Right ventricle myocardium inferior (tissue), 1 donor: ENCODE measurements at places on chromosomes 2 and 18.

GRCh38 chr2:2061091-2061696 lies 269.9 kb downstream of the MYT1L start:
- DNase-seq = no peak

DNA sequence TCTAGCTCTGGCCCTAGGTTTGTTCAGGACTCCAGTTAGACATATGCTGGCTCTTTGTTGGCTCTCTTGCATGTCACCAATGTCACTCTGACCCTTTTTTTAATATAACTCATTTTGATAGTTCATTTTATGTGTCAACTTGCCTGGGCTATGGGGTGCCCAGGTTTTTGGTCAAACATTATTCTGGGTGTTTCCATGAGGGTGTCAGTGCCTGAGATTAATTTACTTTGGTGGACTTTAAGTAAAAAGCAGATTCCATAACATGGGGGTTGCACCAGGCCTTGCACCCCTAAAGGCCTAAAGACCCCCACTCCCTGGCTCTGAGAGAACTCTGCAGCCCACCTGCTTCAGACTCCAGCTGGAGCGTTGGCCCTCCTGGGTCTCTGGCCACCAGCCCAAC lies 48.1 kb upstream of the SNTG2 start:
- DNase-seq = no peak

- DNase-seq = no peak
These were observed 104.3 kb downstream of the PLB1 start for GRCh38 chr2:28600181-28600580.

DNA sequence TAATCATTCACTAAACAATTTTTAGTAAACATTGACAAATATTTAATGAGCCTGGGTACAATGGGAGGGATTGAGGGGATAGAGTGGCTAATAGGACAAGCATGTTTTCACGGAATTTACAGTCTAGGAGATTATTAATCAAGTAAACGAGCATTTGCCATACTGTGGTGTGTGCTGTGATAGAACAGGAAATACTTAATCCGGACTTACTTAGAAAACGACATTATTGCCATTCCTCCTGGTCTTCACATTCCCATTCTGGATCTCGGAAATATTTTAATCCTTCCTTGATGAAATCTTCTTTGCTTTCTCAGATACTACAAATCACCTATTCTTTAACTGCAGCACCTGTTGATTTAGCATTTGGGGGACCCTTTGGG lies 905 bp downstream of the TTLL4 start:
- DNase-seq = no peak

DNA sequence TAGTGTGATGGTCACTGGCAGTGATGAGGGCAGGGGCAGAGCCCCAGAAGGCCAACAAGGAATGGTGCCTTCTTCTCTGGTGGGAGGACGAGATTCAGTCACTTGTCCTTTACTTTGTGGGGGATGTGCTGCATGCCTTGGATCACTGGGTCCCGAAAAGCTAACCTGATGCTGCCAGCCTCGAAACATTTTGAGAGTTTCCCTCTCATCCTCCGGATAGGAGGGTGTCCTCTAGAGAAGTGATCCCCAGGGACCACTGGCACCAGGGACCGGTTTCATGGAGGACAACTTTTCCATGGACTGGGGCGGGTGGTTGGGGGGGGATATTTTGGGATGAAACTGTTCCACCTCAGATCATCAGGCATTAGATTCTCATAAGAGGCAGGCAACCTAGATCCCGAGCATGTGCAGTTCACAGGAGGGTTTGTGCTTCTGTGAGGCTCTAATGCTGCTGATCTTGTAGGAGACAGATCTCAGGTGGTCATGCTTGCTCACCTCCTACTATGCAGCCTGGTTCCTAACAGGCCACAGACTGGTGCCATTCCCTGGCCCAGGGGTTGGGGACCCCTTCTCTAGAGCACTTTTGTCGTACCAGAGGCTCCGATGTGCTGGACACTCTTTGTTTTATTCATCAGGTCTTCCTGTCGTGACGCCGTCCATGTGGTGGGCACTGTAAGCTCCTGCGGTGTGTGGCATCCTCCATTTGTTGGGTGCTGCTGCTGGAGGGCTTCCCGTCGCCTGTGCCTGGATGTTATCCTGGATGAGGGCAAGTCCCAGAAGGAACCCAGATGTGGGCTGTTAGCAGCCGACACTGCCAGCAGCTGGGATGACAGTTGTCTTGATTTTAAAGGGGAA lies 68.5 kb upstream of the HDAC4 start:
- peak; percentile 51 for DNase-seq

GRCh38 chr2:161036926-161037325 lies 123.3 kb upstream of the TANK start:
- no peak for DNase-seq

DNA sequence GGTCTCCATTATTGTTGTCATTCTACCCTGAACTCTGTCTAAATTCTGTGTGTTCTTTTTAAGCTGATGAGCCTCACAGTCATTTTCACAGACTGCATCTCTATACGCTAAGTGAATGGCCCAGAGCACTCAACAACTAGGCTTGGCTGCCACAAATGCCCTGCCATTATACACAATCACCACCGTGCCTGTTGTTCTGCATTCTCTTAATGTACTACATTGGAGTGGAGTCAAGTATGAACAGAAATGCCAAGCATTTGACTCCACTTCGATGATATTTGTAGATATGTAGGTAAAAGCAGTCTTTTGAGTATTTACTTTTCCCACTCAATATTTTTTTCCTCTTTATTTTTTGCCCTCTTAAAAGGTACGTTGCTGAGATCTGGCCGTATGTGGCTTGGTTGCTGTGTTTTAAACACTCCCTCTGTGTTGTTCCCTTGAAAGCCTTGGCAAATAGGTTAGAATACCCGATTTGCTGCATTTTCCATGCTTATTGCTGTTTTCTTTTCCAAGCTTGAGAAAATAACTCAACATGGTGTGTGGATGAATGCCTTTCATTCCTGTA lies 36.2 kb upstream of the TMEFF2 start:
- no peak for DNase-seq

- no peak for DNase-seq
These were observed 155.5 kb upstream of the CAVIN2 start for GRCh38 chr2:192002418-192002817.

GRCh38 chr2:54942373-54942772 lies 107.9 kb downstream of the RTN4 start:
- no peak for DNase-seq

DNA sequence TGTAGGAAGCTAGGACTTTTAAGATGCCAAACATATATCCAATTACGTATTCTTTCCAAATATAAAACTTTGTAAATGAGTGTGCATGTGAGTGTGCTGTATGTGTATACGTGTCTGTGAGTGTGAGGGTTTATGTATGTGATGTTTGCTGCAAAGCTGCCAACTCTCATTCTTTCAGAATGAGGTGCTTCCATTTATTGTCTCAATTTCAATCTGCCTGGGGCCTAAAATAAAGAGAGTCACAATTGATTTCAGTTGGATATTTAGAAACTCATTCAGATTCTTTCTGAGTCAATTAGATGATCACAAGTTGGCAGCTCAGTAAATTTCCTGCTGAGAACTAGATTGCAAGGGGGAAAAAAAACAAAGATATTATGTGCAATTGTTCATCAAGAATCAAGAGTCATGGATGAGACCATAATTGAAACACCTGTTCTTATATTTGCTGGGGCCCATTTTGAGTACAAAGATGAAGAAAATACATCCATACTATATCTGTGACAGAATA lies 621.2 kb upstream of the ACVR2A start:
- DNase-seq = no peak

- DNase-seq = no peak
These were observed 119.1 kb downstream of the BAZ2B start for GRCh38 chr2:159497256-159497655.

DNA sequence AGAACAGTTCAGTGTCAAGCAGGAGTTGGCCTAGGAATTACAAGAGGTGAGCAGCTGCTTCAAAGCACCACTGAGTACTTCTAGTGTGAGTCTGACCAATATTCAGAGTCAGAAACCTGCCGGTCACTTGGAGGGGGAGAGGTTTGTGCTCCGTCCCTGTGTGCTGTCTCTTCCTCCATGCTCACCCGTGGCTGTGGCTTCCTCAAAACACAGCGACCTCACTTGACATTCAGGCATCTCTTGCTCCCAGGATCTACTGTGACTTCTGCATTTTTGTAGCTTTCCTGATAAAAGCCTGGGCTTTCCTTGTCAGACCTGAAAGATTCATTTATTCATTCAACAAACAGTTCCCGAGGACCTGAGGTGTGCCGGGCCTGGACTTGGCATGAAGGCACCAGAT lies 32.9 kb downstream of the TPRKB start:
- no peak for DNase-seq

DNA sequence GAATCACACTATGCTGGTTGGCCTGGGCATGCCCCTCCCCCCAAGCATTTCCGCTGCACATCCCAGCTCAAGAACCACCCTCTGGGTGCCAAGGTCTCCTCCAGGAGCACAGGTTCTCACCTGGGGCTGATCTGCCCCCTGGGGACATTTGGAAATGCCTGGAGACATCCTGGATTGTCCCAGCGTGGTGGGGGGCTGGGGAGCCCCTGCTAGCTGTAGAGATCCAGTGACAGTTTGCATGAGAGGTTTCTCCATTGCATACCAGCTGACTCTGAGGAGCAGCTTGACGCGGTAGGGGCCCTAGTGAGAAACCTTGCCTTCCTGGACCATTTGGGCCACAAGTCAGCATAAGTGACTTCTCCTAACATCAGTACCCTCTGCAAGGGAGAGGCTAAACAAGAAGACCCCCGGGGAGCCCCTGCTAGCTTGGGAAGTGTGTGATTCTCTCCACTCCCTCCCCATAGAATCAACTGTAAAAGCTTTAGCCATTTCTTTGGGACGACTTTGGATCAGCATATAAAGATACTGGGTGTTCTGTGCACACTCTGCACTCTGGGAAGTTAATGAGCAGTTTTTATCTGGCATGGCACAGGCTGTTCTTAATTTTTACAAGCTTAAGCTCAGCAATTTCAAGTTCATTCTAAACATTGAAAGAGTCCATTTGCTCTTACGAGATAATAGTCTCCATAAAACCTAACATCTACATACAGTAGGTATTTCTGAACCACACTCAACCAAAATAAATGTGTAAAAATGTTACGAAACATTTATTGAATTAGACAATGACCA lies 94.1 kb downstream of the GBX2 start:
- no peak for DNase-seq

- no peak for DNase-seq
These were observed 40.6 kb upstream of the HDAC4 start for GRCh38 chr2:239441261-239442078.

- DNase-seq = no peak
These were observed 265.5 kb upstream of the PARD3B start for GRCh38 chr2:204279819-204280218.

GRCh38 chr18:12883372-12883683 lies 709 bp downstream of the PTPN2 start:
- no peak for DNase-seq

DNA sequence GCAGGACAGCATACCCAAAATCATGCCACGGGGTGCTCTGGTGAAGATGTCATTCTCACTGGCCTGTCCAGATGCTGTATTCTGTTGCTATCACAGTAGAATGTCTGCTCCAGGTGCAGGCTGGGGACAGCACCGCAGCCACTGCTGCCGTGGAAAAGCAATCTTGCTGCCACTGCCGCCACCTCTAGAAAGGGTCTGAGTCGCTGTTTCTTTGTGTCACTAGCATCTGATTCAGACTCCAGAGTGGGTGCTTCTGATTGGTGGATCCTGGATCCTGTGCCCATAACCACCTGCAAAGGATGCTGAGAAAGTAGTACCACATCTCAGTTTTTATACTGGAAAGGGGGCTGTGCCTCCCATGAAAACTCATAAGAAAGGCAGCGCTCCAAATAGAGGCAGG lies 45.3 kb upstream of the CTLA4 start:
- DNase-seq = no peak

DNA sequence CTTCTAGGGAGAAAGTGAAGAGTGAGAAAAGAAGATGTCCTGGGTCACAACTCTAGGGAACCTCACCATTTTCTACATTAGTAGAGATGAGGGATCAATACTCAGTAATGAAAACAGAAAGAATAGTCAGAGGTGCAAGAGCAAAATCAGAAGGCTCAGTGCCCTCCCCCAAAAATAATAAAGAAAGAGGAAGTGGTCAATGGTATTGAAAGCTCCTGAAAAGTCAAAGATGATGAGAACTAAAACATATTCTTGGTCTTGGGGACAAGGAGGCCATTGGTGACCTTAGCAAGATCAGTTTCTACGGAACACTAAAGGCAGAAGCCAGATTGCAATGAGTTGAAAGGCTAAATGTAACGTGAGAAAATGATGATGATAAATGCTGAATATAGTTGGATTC lies 24.5 kb upstream of the MYO1B start:
- DNase-seq = no peak

DNA sequence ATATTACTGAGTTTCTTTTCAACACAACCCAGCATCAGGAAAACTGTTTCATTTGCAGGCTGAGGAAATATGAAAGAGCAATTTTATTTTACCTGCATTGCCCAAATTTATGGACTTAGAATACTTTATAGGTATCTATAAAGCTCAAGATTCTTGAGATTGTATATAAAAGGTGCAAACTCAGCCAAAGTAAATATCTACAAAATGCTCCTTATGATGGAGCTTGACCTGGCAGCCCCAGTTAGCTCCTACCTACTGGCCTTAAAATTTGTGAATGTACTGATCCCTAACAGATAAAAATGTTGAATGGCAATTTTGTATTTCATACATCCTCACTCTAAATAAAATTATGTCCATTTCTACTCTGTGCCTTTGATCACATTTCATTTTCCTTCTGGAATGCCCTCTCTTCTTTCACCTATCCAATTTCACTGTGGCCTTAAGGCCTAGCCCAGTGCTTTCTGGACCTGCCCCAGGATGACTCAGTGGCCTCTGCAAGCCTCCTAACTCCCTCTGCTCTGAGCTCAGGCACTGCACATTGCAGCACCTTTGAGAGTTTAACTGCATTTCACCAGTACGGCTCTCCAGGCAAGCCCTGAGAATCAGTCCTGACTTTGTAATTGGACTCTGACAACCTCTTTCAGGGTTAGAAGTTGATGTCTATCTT lies 125.9 kb downstream of the ANTXR1 start:
- no peak for DNase-seq

- no peak for DNase-seq
These were observed 231.2 kb upstream of the LINC00305 start for GRCh38 chr18:64380117-64380516.

DNA sequence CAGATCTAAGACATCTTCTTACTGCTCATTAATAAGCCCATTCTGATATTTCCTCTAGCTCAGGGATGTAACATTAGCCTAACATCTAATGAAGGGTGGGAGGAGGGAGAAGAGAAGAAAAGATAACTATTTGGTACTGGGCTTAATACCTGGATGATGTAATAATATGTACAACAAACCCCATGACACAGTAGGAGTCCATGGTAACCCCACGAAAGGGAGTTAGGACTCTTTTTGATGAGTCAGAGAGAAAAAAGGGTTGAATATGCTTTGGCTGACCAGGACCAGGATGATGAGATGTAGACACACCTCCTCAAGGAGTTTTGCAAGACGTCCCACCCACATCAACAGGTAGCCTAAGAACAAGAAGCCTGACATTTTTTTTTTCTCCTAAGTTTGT lies 34.4 kb upstream of the DLX2 start:
- DNase-seq = no peak

GRCh38 chr2:231277962-231278361 lies 79.5 kb downstream of the ARMC9 start:
- no peak for DNase-seq
